ENCODE measurements at places on chromosomes 2 and 18.
A peak's percentile ranks its signal among the peaks of the same experiment; 100 is the strongest.

DNA sequence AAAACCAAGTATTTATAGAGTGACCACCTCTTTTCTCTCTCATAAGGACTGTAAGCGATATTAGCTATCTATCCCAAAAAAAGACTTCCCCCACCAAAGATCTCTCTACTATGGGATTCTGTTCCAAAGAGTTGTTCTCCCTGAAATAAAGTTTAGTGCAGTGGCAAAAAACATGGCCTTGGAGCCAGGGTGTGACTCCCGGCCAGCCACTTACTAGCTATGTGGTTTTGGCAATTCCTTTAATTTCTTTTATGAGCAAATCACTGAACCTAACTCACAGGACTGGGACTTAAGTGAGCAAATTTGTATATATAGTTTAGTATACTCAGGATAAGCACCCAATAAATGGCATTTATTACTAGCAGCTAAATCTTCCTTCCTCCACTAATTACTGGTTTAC lies 42.6 kb downstream of the SESTD1 start:
- no peak for DNase-seq

GRCh38 chr18:57167617-57168308 lies 20.9 kb downstream of the BOD1L2 start:
- no peak for DNase-seq

DNA sequence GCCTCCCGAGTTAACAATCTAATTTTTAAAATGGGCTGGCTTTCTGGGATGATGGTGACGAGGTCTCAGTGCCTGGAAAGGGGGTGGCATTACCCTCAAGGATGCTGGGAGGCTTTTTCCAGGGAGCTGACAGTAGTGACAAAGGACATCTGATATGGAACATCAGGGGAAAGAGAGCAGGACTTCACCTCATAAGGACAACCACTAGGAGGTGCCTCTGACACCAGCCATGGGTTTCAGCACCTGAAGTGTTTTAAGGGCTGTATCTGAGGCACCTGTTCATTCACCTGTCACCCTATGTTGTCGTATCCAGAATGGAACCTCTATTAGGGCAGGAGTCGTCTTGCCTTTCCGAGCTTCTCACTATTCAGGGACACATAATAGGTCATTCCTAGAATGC lies 10.8 kb downstream of the IL36B start:
- no peak for DNase-seq

DNA sequence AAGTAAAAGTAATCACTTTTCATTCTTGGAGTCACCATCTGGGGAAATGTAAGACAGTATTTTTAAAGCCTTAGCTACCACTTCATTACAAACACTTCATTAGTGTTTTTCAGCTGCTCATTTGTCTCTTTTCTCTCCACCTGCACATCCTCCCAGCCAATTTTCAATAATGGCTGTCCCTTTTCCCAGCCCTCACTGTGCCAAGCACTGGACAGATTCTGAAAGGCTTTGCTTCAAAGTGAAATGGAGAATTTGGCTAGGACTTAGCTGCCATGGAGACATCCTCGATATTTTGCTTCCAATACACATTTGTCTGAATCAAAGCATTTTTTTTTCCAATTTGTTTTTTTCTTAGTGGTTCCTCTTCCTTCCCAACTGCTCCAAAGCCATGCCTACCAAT lies 272.4 kb upstream of the NRXN1 start:
- DNase-seq: peak; percentile 83

GRCh38 chr2:44941551-44942234 lies at the start of gene SIX3:
TSS of gene SIX3 (plus strand) at chr2:44941702. CDS start at chr2:44942105, 403 bp downstream.
- no peak for DNase-seq

- no peak for DNase-seq
Measured at GRCh38 chr2:11553661-11554398, 20.0 kb downstream of the GREB1 start.

GRCh38 chr2:110180036-110180435 lies 24.8 kb downstream of the NPHP1 start:
- no peak for DNase-seq

- DNase-seq: no peak
Measured at GRCh38 chr18:62839874-62840713, 124.8 kb downstream of the PHLPP1 start.

GRCh38 chr18:8153887-8154583 lies 455.2 kb upstream of the RAB12 start:
- DNase-seq: no peak
